ENCODE measurements at places on chromosomes 12 and 14. TPM values are rescaled to one million over a fixed set of nuclear protein-coding genes. Genes with fewer than 3 reads are reported as not detected.

DNA sequence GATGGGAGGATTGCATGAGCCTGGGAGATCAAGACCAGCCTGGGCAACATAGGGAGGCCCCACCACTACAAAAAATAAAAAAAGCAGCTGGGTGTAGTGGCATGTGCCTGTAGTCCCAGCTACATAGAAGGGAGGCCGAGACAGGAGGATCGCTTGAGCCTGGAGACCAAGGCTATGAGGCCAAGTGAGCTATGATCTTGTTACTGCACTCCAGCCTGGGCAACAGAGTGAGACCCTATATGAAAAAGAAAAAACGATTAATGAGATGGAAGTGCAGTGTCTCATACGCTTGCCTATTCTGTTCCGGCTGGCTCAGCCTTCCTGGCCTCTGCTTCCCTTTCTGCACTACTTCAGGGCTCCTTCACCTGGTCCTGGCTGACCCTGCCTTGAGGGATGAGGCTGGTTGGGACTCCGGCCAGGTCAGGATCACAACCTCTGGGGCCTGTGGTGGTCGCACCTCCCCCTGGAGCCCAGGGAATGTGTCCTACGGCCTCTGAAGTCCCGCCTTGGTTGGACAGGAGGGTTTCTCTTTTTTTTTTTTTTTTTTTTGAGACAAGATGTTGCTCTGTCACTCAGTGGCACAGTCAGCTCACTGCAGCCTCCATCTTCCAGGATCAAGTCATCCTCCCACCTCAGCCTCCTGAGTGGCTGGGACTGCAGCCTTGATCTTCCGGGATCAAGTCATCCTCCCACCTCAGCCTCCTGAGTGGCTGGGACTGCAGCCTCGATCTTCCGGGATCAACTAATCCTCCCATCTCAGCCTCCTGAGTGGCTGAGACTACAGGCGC lies 10.7 kb downstream of the TEDC1 start:
- no peak for DNase-seq

GRCh38 chr12:52988898-52989297 lies 17.4 kb upstream of the EIF4B start:
- DNase-seq: no peak

Gene B4GALNT3
- total RNA-seq: 2.4 TPM

- no peak for DNase-seq
Measured at GRCh38 chr12:96434107-96434506, 33.9 kb upstream of the CDK17 start.

DNA sequence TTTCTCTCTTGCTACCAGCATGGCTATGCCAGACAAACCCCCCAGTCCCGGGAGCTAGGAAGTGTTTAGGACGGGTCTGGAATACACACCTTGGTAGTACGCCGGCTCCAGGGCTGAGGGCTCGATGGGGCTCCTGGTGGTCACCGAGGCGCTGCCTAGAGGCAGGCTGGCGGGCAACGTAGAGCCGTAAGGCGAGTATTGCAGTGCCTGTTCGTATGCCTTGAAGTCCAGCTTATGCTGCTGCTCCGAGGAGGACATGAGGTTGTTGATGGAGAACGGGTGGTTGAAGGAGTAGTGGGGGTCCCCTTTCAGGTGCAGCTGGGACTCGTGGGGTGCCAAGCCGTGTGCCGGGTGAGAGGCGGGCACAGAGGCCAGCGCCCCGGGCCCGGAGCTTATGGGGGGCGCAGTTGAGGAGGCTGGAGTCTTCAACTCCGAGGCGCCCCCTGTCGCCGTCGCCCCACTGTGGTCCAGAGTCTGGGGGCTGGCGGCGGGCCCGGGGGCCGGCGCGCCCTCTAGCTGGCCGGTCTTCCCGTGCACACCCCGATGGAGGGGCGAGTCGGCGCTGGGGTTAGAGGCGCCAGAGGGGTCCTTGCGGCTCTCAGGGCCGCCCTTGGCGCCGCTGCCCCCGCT lies 3.6 kb downstream of the FOXA1 start:
- no peak for DNase-seq

GRCh38 chr12:27276275-27276674 lies 32.2 kb downstream of the STK38L start:
- DNase-seq: no peak

GRCh38 chr12:93856611-93857010 lies 179.4 kb downstream of the CRADD start:
- no peak for DNase-seq

GRCh38 chr12:55720894-55721444 lies 776 bp downstream of the RDH5 start:
- DNase-seq: peak; percentile 63

DNA sequence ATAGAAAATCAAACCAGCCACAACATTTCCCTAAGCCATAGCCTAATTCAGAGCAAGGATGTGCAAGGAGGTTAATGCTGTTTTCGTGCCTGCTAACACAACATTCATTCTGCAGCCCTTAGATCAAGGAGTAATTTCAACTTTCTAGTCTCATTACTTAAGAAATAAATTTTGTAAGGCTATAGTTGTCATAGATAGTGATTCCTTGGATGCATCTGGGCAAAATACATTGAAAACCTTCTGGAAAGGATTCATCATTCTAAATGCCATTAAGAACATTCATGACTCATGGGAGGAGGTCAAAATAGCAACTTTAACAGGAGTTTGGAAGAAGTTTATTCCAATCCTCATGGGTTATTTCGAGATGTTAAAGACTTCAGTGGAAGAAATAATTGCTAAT lies 283.2 kb downstream of the RPAP3 start:
- DNase-seq: no peak

DNA sequence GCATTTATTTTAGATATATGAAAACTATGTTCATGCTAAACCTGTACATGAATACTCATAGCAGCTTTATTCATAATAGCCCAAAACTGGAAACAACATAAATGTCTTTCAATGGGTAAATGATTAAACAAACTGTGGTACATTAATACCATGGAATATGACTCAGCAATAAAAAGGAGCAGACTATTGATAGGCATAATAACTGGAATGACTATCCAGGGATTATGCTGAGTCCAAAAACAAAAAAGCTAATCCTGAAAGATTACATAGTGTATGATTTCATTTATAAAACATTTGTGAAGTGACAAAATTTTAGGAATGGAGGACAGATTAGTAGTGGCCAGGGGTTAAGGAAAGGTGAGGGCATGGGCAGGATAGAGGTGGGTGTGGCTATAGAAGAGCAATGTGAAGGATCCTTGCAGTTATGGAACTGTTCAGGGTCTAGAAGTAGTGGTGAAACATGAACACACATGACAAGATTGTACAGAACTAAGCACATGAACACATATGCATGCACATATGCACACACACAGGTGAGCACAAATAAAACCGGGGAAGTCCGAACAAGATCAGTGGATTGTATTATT lies 61.1 kb upstream of the CDKN3 start:
- DNase-seq: no peak
